MM.1S (cell line): ENCODE measurements at places on chromosomes 7 and 10.

- no peak overlapping the region for H3K4me3 ChIP-seq
- no peaks in the 10 kb centered on the region for H3K36me3 ChIP-seq
- H3K27ac ChIP-seq: no peak overlapping the region
- no peak for DNase-seq
Observed at GRCh38 chr10:108014145-108014901, 849.8 kb upstream of the SORCS1 start.

- no peaks in the 10 kb centered on the region for H3K36me3 ChIP-seq
- H3K4me1 ChIP-seq: no peaks in the 10 kb centered on the region
- no peak overlapping the region for H3K27ac ChIP-seq
- no peaks in the 10 kb centered on the region for H3K27me3 ChIP-seq
Observed at GRCh38 chr7:117582219-117582704, 102.4 kb downstream of the CFTR start.

GRCh38 chr10:13949844-13950542 is 363.2 kb downstream of the PRPF18 start:
- DNase-seq: no peak
- H3K4me3 ChIP-seq: no peak overlapping the region
- H3K36me3 ChIP-seq: no peaks in the 10 kb centered on the region
- no peaks in the 10 kb centered on the region for H3K27me3 ChIP-seq

- H3K27me3 ChIP-seq: no peaks in the 10 kb centered on the region
- no peaks in the 10 kb centered on the region for H3K36me3 ChIP-seq
- no peaks in the 10 kb centered on the region for H3K4me1 ChIP-seq
- no peak overlapping the region for H3K27ac ChIP-seq
Observed at GRCh38 chr10:51092402-51092801, 18.1 kb downstream of the PRKG1 start.

DNA sequence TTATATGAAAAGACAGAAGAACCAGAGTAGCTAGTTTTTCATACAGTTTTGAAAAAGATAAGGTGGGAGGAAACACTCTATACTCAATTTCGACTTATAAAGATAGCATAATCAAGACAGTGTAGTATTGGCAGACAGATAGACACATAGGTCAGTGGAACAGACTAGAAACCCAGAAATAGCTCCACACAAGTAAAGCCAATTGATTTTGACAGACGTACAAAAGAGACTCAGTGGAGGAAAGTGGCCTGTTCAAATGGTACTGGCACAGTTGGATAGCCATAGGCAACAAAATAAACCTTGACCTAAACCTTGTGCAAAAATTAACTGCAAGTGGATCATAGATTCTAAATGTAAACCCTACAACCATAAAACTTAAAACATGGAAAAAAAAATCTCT is 46.8 kb downstream of the MAPK8 start:
- no peaks in the 10 kb centered on the region for H3K36me3 ChIP-seq
- H3K27ac ChIP-seq: no peak overlapping the region
- no peak for DNase-seq
- H3K27me3 ChIP-seq: no peaks in the 10 kb centered on the region

DNA sequence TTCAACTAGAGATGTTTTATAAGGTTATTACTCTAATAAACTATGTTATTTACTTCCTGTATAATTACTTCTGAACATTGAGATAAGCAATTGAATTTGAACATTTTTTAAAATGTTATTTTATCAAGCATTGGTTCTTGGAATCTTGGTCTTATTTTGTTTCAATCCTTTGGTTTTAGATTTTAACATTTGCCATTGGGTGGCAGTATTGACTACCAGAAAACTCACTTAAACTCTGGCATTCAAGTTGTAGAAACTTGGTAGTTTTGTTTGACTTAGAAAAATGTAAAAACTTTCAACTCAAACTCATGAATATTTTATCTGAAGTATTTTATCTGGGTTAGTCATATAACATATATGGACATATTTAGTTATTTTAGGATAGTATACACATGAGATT is 48.1 kb downstream of the ATRNL1 start:
- no peaks in the 10 kb centered on the region for H3K4me1 ChIP-seq
- peak; percentile 25 for DNase-seq
- no peaks in the 10 kb centered on the region for H3K27me3 ChIP-seq
- H3K27ac ChIP-seq: no peak overlapping the region
- no peaks in the 10 kb centered on the region for H3K36me3 ChIP-seq

- DNase-seq: peak; percentile 22
- no peaks in the 10 kb centered on the region for H3K36me3 ChIP-seq
- H3K27ac ChIP-seq: no peak overlapping the region
- H3K27me3 ChIP-seq: no peaks in the 10 kb centered on the region
Observed at GRCh38 chr10:97534746-97535367, 36.1 kb downstream of the UBTD1 start.

GRCh38 chr7:25028370-25029021 is 48.5 kb upstream of the OSBPL3 start:
- H3K27me3 ChIP-seq: no peaks in the 10 kb centered on the region
- no peak for DNase-seq
- H3K27ac ChIP-seq: no peak overlapping the region
- H3K36me3 ChIP-seq: no peaks in the 10 kb centered on the region

DNA sequence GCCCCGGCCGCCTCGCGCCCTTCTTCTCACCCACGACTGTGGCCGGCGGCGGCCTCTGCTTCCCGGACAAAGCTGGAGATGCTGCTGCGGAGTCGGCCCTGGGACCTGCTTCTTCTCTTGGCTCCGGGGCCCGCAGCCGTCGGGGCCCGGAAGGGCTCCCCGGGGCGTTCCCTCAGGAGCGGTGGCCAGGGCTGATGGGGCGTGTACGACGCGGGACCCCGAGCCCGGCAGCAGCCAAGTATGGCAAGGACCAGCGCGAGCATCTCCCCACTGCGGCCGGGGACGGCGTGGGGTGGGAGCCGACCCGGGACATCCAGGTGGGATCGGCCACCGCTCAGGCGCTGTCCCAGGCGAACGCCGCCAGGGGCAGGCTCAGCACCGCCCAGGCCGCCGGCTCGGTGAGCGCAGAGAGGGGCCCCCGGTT is 27.6 kb upstream of the BMS1 start:
- no peaks in the 10 kb centered on the region for H3K27me3 ChIP-seq
- 0 out of 2 replicates have a peak, but pooled peaks cover 3% of the 10 kb centered on the region for H3K4me1 ChIP-seq
- no peak overlapping the region for H3K4me3 ChIP-seq
- H3K27ac ChIP-seq: no peak overlapping the region

- no peaks in the 10 kb centered on the region for H3K36me3 ChIP-seq
- no peak for DNase-seq
- H3K27ac ChIP-seq: peak overlapping the region; percentile 75; the same call in 1 of the 2 replicates
- no peaks in the 10 kb centered on the region for H3K27me3 ChIP-seq
- H3K4me1 ChIP-seq: peaks cover 27% of the 10 kb centered on the region
- no peak overlapping the region for H3K4me3 ChIP-seq
Observed at GRCh38 chr7:43076606-43077005, 35.8 kb upstream of the HECW1 start.

DNA sequence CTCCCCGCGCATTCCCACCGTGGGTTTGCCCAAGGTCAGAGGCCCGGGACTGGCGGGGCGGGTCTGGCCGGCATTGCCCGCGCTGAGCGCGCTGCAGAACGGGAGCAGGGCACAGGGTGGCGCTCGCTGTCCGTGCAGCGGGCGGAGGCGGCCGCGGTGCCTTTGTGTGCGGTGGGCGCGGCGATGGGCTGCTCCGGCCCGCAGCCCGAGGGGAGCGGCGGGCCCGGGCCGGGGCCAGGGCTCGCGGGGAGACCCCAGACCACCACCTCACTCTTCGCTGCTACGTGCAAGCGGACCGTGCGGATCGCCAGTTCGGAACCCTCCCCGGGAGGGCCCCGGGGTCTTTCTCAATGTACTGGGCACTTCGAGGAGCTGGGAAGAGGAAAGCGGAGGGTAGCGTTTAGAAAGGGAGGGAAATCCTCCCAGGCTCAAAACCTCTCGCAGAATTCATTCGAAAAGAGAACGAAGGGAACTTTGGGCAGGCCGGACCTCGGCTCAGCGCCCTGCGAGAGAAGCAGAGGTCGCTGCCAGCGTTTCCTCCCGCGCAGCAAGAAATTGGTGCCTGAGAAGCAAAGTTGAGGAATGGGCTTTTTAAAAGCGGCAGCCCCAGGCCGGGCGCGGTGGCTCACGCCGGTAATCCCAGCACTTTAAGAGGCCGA is 8.5 kb downstream of the SP8 start:
- peak overlapping the region; percentile 53 for H3K4me3 ChIP-seq
- H3K4me1 ChIP-seq: no peaks in the 10 kb centered on the region
- no peaks in the 10 kb centered on the region for H3K36me3 ChIP-seq
- peak; percentile 46 for DNase-seq
- no peaks in the 10 kb centered on the region for H3K27me3 ChIP-seq

GRCh38 chr10:69451784-69452251 is 553 bp downstream of the TSPAN15 start:
- H3K4me1 ChIP-seq: no peaks in the 10 kb centered on the region
- H3K27ac ChIP-seq: no peak overlapping the region
- H3K4me3 ChIP-seq: peak overlapping the region; percentile 55
- H3K36me3 ChIP-seq: no peaks in the 10 kb centered on the region
- no peak for DNase-seq

DNA sequence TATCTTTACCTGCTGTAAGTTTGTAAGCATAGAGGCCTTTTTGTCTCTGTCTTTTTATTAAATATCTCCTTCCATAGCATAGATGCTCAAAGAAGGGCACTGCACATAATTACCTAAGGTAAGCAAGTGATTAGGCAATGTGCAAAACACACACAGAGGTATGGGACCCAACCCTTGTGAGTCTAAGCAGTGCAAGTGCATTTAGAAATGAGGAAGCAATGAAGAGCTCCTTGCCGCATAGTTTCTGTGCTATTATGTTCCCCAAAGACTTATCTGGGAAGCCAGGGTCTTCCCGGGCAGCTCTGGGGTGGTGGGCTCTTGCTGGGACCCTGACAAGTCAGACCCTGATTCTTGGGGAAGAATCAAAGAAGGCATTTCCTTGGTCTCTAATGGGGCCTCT is 13.5 kb upstream of the MGAM2 start:
- no peaks in the 10 kb centered on the region for H3K27me3 ChIP-seq
- no peak for DNase-seq
- peaks cover 4% of the 10 kb centered on the region; the same call in 1 of the 2 replicates for H3K4me1 ChIP-seq
- H3K36me3 ChIP-seq: no peaks in the 10 kb centered on the region
- no peak overlapping the region for H3K27ac ChIP-seq

- no peak overlapping the region for H3K27ac ChIP-seq
- peak; percentile 57 for DNase-seq
Observed at GRCh38 chr7:129213828-129214227, 11.0 kb upstream of the AHCYL2 start.

GRCh38 chr10:106819490-106819889 is 345.0 kb downstream of the SORCS1 start:
- DNase-seq: no peak
- H3K4me1 ChIP-seq: no peaks in the 10 kb centered on the region
- H3K27ac ChIP-seq: no peak overlapping the region
- no peaks in the 10 kb centered on the region for H3K27me3 ChIP-seq
- H3K36me3 ChIP-seq: no peaks in the 10 kb centered on the region

DNA sequence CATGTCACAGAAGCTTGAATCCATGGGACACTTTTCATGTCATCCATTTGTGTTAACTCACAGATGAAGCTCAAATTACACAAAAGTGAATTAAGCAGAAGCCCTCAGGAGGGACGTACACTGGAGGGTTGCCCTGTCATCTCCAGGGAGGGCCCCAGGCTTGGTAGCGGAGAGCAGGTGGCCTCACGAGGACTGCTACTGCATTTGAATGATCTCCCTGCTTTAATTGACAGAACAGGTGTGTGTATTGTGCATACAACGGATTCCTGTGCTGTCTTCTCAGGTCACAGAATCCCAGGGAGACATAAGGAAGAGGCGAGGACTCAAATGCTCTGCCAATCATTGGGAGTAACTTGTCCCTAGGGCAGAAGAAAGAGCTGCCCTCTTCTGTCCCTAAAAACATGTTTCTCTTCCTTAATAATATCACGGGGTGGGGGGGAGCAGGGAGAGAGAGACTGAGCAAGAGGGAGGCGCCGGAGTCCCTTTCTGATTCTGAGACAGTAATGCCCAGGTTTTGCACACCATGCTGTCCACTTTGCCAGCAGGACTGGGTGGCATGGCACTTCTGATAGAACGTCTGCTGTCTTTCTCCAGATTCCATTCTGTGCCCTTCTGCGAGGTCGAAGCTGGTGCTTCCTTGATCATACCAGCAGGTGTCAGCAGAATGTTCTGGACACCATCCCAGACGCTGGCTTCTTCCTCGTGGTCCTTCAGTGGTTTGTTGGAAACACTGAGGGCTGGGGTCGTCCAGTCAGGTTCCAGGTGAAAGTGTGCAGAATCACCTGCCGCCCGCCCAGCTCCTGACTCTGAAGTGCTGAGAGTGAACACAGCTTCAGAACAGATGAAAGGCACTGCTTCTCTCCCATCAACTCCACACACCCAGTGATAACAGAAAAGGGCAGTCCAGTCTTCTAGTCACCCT is 26.2 kb upstream of the RASGEF1A start:
- DNase-seq: peak; percentile 63
- H3K36me3 ChIP-seq: no peaks in the 10 kb centered on the region
- no peak overlapping the region for H3K27ac ChIP-seq
- H3K4me3 ChIP-seq: peak overlapping the region; percentile 12; the same call in 1 of the 2 replicates
- no peaks in the 10 kb centered on the region for H3K27me3 ChIP-seq
- peaks cover 8% of the 10 kb centered on the region for H3K4me1 ChIP-seq

- H3K27me3 ChIP-seq: no peaks in the 10 kb centered on the region
- H3K4me1 ChIP-seq: peaks cover 18% of the 10 kb centered on the region
- no peak for DNase-seq
- no peak overlapping the region for H3K4me3 ChIP-seq
Observed at GRCh38 chr7:134729895-134730294, 49.5 kb upstream of the CALD1 start.

- H3K27me3 ChIP-seq: no peaks in the 10 kb centered on the region
- no peaks in the 10 kb centered on the region for H3K36me3 ChIP-seq
- H3K27ac ChIP-seq: no peak overlapping the region
- H3K4me1 ChIP-seq: peaks cover 26% of the 10 kb centered on the region
Observed at GRCh38 chr10:95287281-95287680, 3.5 kb downstream of the PDLIM1 start.

DNA sequence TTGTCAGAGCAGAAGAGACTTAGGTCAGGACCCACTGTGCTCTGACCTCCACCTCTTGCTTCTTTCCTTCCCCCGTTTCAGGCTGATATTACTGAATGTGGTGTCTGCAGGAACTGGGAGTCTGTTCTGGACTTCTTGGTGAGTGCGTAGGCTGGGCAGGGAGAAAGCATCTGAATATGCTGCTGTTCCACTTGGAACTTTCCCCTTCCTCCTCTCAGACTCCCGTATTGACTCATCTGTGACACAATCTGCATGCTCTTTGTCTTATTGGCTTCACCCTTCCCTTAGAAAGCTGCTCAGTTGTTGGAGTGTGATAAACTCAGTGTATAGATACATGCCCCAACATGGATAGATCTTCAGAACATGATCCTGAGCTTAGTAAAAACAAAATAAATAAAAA is 137.6 kb upstream of the HABP2 start:
- no peak overlapping the region for H3K4me3 ChIP-seq
- no peak overlapping the region for H3K27ac ChIP-seq
- DNase-seq: no peak
- H3K4me1 ChIP-seq: no peaks in the 10 kb centered on the region
- H3K36me3 ChIP-seq: no peaks in the 10 kb centered on the region
